Ureter (tissue), 1 donor: ENCODE measurements at places on chromosomes 5 and 9.

DNA sequence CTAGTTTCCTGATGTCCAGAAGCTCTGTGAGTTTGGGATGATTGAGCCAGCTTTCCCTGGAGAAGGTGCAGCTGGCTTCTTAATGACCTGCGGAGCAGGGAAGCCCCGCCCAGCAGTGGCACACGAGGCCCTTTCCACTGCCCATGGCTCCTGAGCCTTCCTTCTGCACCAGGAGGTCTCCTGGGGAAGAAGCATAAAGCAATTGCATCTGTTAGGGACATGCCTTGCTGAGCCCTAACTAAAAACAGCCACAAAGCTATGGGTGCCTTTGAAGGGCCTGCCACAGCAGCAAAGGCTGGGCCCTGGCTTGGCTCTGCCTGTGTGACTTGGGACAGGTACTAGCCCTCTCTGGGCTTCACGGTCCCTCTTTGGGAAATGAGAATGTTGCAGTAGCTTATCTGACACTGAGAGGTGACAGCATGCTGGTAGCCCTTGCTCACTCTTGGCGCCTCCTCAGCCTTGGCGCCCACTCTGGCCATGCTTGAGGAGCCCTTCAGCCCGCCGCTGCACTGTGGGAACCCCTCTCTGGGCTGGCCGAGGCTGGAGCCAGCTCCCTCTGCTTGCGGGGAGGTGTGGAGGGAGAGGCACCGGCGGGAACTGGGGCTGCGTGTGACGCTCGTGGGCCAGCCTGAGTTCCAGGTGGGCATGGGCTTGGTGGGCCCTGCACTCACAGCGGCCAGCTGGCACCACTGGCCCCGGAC is 218.4 kb downstream of the FSTL4 start:
- no peak for DNase-seq

GRCh38 chr5:135441919-135442318 is 5.2 kb downstream of the DCANP1 start:
- no peak for DNase-seq

DNA sequence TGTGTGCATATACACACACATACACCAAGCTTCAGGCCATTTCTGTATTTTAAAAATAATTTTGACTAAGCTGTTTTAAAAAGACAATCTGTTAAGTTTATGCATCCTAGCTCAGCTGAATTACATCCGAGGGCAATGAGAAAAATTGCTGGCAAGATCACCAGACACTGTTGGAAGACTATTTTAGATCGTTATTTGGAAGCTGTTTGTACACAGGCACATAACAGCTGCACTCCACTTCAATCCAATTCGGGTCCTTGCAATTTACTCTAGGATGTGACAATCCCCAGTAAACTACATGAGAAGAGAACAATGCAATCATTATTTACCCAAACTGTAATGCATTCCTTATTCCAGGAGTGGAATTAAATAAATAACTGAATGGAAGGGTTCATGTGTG is 79.3 kb upstream of the RASA1 start:
- no peak for DNase-seq

- DNase-seq: no peak
These were observed 228.8 kb downstream of the PLK2 start for GRCh38 chr5:58231041-58231440.

- no peak for DNase-seq
These were observed 395.3 kb downstream of the OSTF1 start for GRCh38 chr9:75483636-75484035.

DNA sequence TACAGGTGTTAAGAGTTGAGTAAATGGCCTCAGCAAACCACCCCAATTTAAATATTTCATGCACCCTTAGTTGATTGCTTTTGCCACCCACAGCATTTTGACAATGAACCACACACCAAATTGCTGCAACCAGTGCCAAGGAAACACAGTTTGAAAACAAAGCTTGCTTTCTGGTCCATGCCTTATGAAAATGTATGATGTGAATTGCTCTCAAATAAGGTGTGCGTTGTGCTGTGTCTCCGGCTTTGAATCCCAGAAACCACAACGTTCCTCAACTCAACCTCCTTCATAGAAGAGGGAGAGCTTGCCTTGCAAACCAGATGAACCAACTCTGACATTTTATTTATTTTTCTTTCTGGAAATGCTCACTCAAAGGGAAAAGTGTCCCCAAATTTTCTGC is 762.7 kb downstream of the TLE1 start:
- no peak for DNase-seq

DNA sequence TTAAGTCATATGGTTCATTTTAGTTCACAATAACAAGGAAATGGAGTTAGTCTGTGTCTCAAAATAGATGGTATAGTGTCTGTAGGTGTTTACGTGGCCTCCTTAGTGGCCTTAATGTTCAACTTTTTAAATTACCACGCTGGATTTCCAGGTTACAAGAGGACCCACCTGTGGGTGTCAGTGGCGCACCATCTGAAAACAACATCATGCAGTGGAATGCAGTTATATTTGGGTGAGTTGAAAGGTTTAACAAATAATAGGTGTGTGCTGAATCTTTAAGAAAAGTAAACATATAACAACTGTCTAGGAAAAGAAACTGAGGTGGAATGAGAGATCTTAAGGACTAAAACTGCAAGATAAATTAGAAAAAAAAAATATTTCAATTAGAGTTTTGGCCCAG is 2.9 kb downstream of the UBE2B start:
- DNase-seq: no peak

- DNase-seq: no peak
These were observed 69.5 kb downstream of the RXRA start for GRCh38 chr9:134395737-134396257.

DNA sequence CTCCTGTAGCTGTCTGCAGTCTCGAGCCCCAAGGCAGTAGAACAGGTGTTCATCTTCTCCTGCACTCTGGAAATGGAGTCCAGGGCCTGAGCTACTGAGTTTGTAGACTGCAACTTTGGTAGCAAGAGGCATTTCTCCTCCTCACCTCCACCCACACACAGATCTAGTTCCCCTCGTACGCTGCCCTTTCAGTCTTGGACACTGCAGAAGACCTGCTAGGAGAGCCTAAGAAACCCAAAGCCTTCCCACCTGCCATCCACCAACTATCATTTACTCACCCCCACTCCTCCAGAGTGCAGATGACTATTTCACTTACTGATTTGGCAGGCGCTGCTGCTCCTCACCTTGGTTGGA is 59.0 kb downstream of the KCNIP1 start:
- DNase-seq: no peak

DNA sequence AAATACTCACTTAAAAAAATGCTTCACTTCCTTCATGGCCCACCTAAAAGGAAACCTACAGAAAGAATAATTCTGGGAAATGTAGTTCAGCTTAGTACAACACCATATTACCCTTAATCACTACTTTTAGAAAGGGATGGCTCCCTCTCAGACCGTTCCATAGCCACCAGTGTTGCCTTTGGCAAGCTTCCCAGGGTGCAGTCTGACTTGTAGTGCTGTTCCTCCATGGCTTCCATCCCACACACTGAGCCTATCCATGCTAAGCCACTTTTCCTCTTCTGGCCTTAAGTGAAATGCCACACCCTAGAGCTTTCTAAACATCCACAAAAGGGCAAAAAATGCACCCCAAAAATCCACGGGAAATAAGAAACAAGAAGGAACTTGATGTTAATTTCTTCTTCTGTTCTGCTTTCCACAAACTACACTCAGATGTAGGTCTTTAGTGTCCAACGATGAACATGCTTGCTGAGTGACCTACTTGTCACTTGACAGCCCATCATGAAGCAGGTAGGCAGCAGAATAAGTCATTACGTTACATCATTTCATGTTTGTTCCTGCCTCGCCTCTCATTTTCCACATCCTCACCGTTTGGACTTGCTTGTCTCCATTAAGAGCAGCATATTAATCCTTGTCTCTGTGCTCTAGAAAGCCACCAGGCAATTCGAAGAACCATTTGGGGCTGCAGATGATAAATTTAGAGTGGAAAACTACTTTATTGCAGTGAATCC is 391.1 kb upstream of the GRAMD2B start:
- no peak for DNase-seq

- no peak for DNase-seq
These were observed 145.5 kb downstream of the PRR16 start for GRCh38 chr5:120609570-120609969.

DNA sequence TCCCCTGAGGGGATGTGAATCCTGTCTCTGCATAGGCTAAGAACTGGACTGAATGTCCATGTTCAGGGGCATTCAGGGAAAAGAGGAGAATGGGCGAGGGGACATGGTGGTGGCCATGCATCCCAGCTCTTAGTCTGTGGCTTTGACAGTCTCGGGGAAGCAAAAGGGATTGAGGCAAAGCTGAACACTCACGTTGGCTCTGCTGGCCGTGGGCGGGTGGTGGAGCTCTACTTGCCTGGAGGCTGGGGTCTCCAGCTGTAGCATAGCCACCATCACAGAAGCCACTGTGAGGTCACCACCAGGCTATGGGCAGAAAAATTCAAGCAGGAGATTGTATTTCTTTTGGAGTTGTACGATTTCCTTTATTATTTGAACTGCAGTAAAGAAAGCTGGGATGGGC is 4.1 kb downstream of the GARIN3 start:
- DNase-seq: no peak

DNA sequence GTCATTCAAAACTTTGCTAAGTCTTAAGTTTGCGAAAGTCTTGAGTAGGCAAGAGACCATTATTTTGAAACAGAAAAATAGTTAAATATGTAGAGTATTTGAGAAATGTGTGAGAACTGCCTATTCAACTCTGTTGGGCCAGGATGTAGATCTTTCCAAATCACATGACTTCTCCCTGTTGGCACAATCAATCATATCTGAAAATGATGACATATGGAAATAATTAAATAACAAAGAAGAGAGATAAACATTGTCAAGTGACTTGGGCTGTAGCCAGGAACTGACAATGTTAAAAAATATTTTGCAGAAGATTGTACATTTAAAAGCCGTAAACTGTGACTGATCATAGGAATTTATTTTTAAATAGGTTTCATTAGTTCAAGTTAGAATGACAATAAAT is 104.6 kb upstream of the IL6ST start:
- DNase-seq: no peak

DNA sequence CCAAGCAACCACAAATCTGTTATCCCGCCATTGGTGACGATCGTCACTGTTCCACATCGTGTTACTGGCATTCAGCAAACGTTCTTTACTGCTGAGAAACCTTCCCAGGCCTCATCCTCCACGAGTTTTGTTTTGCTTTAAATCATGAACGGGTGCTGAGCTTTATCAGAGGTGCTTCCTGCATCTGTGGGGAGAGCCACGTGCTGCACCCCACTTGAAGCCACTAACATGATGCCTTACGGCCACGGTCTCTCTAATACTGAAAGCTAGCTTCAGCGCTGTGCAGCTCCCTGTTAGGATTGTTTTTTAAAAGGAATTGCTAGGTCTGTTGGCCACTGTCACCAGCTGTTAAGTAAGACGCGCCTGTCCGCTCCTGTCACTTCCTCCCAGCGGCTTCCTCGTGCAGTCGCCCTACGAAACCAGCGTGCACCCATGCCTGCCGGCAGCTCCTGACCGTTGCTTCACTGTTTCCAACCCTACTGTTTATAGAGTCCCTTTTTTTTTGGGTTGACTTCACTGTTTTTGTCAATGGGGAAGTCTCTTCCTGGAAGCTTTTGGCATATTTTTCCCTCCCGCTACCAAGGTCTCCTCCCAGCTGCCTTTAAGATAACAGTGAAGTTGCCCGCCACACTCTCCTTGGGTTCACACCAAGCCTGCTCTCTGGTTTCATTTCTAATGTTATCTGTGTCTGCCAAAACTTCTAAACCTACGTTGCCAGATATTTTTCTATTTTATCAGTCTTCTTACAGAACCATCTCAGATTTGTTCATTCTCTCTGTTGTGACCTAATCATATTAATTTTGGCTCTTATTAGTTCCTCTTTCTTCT is 20.3 kb downstream of the LPCAT1 start:
- peak; percentile 64 for DNase-seq

DNA sequence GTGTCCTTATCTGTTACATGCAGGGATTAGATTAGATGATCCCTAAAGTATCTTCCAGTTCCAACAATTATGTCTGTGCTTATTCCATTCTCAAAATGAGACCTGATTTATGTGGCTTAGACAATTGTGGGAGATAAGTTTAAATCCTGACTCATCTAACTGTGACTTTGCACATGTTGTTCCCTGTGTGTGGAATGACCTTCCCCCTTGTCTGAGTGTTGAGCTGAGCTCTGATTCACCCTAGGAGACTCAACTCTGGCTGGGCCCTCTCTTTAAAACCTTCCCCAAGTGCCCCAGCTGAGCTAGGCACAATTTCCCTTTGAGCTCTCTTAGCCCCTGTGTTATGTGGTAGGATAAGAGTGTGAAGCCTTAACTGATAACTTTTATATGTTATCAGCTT is 118.9 kb upstream of the ELL2 start:
- no peak for DNase-seq

DNA sequence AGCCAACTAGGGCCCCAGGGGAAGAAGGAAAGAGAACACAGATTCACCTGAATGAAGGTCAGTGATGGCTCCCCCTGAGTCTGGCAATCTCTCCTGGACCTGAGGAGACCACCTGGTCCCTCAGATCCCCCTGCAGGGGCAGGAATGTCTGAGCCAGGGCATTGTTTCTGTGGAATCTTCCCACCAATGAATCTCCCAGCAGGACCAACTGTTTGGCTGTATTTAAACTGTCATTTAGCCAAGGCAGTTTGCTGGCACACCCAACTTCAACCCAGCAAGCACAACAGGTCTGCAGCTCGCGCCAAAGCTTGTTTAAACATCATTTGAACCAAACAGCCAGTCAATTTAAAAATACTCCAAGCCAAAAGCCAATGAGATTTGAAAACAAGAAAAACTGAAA is 92.6 kb downstream of the SH3TC2 start:
- DNase-seq: peak; percentile 52

DNA sequence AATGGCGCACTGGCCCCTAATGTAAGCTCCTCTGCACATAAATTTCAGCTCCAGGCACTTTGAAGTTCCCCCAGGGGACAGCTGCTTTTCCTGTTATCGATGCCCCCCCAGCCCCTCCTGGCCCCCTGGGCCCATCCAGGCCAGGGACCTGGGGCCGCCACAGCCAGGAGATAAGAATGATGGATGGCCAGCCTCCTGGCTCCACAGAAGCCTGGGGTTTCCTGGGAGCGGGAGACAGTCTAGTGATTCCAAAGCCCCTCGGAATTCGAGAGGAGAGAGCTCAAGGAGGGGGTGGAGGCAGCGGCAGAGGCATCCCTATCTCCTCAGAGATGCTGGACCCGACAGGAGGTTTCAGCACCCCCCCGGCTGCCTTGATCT is 98.4 kb upstream of the HAND1 start:
- no peak for DNase-seq

DNA sequence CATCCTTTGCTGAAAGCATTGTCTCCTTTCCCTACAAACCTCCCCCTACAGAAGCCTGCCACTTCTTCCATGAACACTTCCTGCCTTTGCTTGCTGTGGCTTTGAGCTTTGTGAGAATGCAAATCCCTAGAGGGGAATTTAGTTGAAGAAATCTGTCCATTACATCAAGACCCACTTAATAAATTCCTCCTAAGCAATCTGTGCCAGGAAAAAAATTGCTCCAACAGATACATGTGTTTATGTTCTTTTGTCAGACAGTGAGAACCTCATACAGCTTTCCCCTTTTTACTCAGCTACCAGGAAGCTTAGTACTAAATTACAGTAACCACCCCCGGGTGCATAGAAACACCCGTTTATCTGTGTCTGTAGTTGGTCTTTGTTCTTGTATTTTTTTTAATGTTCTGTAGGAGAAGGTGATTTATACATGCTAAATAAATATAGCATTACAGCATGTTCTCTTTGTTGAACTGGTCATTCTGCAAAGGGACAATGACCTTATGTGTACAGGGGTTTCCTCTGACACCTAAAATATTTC is 43.9 kb downstream of the SH3TC2 start:
- no peak for DNase-seq

- no peak for DNase-seq
These were observed 9.5 kb downstream of the CAVIN4 start for GRCh38 chr9:100587375-100587774.
